ENCODE measurements at places on chromosomes 12 and 14.
A peak's percentile ranks its signal among the peaks of the same experiment; 100 is the strongest.

DNA sequence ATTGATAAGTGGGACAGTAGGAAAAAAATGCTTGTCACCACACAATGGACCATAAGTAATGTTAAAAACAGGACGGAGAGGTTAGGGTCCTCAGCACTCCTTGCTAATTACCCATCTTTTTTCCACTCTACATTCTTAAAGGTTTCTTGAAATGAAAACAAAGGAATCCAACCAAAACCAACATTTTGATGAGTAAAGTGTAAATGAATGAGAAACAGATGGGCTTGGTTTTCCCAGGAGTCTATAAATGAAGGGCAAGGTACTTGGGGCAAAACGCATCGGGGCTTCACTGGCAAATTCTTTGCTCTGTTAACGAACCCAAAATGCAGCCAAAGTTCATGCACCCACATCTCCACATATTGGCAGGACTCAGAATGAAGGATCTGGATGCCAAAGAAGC is 129.2 kb upstream of the BMP4 start:
- DNase-seq: no peak

- no peak for DNase-seq
Measured at GRCh38 chr14:74275241-74275841, 27.4 kb downstream of the ABCD4 start.

- no peak for DNase-seq
Measured at GRCh38 chr12:51924551-51925319, 17.4 kb downstream of the ACVRL1 start.

DNA sequence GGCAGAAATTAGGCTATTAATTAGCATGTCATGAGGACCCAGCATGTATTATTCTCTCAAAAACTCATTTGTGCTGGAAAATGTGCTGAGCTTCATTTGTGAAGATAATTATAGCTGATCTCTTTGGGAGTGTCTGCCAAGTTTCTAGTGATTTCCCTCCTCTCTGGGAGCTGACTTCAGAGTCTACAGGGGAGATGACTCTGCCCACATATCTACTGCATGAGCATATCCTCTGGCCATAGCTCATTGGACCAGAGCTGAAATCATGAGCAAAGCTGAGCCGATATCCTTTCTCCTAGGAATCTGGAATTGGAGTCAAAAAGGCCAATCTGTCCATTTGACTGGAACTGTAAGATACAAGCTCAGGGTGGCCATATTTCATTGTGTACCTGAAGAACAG is 5.9 kb downstream of the CCDC198 start:
- no peak for DNase-seq

DNA sequence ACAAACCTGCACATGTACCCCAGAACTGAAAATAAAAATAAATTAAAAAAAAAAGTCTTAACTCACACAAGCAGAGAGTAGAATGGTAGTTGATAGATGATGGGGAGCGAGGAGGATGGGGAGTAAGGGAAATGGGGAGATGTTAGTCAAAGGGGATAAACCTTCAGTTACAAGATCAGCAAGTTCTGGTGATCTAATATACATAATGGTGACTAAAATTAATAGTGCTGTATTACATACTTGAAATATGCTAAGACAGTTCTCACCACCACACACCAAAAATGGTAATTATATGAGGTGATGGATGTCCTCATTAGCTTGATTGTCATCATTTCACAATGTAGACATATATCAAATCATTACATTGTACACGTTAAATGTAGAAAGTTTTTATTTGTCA is 3.2 kb upstream of the C12orf42 start:
- no peak for DNase-seq

DNA sequence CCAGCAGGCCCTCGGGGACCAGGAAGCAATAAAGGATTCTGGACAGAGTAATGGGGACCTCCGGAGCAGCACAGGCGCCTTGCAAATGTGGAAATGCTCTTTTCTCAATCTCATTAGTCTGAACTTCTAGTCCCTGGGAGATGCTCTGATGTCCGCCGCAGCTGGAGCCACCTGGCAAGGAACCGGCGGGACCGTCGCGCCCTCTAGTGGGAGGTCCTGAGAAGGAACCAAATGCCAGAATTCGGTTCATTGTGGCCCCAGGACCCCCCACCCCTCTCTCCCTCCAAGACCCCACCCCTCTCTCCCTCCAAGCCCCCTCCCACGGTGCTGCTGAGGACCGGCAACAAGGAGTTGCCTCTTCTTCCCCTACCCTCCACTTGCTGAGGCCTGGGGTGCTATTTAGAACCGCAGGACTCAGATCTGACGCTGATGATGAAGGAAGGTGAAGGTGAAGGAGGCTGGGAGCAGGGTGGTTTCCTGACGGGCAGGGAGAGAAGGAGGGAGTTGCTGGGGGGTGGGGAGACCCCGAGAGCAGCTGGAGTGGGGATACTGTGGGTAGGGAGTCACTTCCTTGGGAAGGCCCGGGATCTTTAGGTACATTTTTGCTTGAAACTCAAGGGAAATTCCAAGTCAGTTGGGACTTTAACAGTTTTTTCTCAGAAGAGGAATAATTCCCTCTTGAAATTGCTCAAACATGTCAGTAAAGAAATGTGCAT is 42.5 kb downstream of the SMIM41 start:
- DNase-seq: peak; percentile 31

GRCh38 chr12:54227376-54227775 is 38.6 kb upstream of the SMUG1 start:
- no peak for DNase-seq

DNA sequence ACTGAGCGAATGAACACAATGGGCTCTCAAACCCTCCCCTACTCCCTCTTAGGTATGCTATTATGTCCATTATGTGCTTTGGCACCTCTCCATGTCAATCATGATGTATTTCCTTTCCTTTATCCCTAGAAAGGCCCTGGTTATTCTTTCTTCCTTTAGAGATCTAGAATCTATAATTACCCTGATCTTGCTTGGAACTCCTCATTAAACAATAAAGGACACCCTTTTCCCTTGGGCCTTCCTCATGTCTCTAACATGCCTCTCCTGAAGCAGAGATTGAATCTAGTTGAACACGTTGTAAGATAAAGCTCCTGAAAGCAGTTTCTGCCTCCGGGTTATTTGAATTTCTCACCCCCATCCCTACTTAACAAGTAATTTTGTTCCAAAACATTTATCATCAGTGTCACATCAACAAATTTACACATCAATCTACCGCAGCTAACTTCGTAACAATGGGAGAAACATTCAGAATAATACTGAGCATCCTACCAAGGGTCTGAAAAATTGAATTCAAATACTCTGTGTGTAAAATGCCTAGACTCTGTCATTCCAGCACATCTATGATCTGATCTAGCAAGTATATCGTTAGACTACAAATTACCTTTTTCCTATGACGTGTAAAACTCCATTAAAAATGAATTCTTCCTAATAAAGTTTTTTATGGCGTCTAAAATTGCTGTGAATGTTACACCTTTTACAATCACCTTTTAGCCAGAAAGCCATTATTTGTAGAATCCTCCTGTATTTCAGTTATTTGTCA is 5.4 kb downstream of the USP44 start:
- DNase-seq: no peak

GRCh38 chr14:89331398-89331797 is 85.6 kb downstream of the FOXN3 start:
- no peak for DNase-seq

- DNase-seq: no peak
Measured at GRCh38 chr12:2719392-2719791, 75.4 kb upstream of the FKBP4 start.

GRCh38 chr12:111186347-111186746 is 182.5 kb downstream of the PHETA1 start:
- no peak for DNase-seq

DNA sequence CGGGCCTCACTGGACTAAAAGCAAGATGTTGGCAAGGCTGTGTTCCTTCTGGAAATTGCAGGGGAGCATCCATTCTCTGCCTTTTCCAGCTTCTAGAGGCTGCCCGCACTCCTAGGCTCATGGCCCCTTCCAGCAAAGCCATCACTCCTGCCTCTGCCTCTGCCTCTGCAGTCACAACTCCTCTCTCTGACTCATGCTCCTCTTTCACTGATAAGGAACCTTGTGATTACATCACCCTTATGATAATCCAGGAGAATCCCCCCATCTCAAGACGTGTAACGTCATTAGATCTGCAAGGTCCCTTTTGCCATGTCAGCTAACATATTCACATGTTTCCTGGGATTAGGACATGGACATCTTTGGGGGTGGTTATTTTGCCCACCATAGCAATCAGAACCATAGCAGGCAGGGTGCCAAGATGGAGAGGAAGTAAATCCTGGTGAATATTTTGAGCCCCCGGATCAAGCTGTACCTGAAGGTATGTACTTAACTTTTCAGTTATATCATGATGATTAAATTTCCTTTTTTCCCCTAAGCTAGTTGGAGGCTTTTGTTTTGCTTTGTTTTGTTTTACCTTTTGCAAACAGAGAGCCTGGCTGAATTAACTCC is 123.6 kb downstream of the SCARB1 start:
- DNase-seq: no peak

DNA sequence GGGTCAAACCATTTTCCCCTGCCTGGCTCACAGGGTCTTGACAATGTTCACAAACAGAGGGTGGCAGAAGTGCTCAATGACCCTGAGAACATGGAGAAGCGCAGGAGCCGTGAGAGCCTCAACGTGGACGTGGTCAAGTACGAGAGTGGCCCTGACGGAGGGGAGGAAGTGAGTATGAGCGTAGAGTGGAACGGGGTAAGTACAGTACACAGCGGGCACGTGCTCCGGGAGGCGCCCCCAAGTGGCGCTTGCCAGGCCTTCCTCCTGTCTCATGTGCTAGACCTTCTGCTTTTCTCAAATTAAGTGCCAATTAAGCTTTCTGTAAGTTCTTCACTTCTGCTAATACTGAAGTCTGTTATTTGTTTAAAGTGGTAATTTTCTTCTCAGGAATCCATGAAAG is 35.9 kb downstream of the XRCC3 start:
- peak; percentile 9 for DNase-seq

DNA sequence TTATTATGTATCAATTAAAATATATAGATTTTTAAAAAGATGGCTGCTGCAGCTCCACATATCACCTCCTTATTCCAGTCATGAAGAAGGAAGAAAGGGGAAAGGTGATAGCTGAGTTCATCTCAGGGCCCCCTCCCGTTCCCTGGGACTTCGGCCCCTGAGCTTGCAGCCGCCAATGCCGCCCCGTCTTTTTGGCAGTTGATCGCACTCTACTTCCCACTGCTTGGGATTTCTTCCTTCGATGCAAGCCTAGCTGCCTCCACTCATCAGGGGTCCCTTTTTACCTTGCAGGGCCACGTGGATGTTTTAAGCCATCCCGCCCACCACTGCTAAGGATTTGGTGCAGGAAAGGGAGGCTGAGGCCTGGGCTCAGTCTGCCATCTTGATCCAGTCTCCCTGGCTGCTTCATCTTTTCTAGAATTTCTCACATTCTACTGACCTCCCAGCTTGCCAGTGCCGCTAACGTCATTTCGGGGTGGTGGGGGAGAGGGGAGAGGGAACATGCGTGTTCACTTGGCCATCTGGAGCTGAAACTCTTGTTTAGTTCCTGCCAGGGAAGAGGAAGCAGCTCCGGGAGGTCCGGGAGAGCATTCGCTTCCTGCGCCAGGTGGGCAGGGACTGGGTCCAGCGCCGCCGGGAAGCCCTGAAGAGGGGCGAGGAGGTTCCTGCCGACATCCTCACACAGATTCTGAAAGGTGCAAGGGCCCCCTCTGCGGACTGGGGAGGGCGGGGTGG is 31.3 kb downstream of the CYP46A1 start:
- no peak for DNase-seq

GRCh38 chr14:22485178-22485577 is 103.8 kb downstream of the DAD1 start:
- DNase-seq: no peak

DNA sequence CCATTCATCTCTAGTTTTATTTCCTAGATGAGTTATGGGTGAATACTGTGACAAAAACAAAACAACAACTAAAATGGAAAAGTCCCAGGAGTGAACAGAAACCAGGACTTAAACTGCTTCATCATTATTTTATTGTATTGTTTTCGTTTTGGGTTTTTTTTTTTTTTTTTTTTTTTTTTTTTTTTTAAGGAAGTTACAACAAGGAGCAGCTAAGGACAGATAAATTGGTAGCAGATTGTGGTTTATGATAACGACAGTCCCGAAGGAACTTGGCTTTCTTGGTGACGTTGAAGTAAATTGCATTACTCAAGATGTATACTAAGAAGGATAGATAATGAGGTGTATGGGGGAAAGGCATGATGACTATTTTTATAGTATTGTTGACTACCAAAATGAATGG is 866.3 kb downstream of the NRXN3 start:
- no peak for DNase-seq

GRCh38 chr14:36720657-36721056 is 59.0 kb downstream of the PAX9 start:
- no peak for DNase-seq

GRCh38 chr14:54845641-54846040 is 57.0 kb downstream of the GCH1 start:
- DNase-seq: no peak

GRCh38 chr12:44428825-44429224 is 447.3 kb downstream of the NELL2 start:
- no peak for DNase-seq

GRCh38 chr12:66661357-66661756 is 17.5 kb downstream of the GRIP1 start:
- no peak for DNase-seq

DNA sequence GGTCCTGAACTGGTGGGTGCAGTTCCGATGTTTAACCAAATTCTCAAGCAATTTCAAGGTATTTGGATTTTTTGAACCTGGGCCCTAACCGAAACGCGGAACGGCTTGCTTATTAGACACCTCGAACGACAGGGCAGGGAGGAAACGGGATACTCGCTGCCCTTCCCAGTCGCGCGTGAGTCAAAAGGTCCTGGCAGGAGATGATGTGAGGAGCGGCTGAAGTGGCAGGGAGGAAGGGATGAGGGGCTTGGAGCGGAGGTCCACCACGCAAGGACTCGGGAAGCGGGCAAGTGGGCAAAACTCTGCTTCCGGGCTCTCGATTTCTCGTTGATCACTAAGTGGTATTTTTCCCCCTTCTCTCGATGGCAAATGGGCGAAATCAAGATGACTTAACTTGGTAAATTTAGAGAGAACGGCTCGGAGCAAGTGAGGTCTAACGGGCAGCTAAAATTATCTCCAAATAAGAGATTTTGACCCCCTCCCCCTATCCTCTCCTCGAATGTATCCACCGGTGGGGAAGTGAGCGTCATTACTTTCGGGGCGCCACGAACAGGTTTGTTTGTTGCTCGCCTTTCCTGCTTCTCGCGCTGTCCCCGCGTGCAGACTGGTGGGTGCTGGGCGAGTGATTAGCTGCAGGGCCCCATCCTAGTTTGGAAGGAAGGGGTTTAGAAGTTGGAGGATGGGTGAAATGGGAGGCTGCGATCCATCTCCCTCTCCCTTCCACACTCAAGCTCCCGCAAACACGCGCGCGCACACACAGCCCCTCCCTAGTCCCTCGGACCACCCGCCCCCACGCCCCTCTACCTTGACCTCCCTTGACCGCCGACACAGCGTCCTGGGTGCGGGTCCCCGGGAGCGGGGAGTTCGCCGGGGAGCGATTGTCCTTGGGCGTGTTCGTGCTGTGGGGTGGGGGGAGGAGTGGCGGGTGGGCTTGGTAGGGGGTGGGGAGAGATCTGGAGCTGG is 986 bp upstream of the NTF3 start:
- no peak for DNase-seq
